ENCODE measurements at places on chromosomes 2 and 18.

DNA sequence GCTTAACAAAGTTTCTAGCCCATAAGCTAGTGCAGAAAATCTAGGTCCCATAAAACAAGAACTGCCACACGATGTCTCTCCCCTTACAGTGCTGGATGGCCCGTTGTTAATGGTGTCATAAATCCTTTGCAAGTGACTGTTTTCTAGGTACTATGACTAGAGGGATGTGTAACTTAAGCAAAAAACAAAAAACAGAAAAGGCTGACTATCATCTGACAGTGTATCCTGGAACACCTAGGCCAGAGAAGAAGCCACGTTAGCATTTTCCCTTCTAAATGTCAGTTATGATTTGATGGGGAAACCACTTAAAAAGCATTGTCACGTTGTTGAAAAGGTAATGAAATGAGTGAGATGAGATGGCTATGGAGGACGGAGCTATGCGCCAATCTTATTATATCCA, 2.4 kb downstream of the CASP8 start:
- DNase-seq = no peak

- peak; percentile 18 for DNase-seq
Observed at GRCh38 chr2:120680136-120680761, 55.4 kb upstream of the GLI2 start.

DNA sequence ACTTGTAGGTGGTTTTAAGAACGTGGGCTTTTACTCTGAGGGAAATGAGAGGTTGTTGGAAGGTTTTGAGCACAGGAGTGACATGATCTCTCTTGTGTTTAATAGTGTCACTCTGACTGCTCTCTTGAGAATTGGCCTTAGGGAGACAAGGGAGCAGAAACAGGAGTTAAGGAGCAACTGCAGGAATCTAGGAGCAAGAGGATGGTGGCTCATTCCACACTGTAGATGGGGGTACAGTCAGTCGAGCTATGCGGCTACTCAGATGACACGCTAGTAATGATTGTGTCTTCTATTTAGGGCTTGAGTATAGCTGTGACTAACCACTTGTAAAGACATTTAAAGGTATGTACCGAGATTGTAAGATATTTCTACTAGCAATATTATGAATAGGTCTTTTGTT, 87.4 kb downstream of the RPRM start:
- no peak for DNase-seq

DNA sequence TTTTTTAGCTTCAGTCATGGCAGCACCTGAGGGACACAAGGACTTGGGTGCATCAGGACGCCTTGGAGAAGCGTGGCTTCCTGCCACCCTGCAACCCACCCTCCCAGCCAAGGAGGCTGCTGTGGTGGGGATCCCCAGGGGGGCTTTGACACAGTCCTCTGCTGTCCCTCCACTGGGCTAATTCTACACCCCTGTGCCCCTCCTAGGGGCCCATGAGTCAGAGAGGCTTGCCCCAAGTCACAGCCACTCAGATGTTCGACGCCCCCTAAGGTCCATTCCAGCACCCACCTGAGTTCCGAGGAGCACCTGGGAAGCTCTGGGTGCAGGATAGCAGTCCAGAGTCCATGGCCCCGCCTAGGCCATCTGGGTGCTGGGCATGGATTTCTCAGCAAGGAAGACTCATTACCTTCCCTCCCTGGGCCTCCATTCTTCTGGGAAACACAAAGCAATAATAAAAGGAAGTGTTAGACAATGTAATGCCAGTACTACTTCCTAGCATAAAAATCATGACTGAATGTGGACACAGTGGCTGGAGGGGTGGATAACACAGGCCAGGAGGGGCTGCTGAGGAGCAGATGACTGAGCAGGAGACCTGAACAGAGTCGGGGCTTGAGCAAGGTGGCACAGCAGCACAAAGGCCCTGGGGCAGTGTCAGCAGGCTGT, 3.7 kb downstream of the ALPG start:
- DNase-seq = no peak

DNA sequence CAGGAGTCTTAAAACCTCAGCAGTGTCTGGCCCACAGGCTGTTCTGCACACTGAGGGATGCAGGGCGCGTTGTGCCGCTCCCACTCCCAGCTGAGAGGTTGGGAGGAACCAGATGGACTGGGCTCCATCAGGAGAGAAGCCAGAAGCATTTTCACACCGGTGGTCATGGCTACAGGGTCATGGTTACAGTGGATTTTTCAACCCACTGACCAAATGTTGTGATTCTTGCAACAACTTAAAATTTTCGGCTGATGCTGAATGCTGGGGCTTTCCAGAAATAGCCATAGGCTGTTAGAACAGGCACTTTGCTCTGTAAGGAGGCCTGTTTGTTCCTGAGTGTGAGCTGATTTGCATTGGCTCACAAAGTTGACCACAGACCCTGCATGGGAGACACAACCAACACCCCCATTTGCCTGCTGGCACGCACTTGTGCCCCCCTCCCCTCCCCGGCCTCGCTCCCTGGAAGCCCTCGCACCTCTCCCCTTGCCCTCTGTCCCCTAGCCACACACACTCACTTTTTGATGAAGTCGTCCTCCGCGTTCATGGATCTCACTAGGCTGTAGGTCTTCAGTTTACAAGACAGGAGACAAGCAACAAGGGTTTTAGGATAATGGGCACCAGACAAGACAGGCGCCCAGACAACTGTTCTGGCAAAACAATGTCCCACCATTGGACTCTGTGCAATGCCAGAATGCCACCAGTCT, 3.4 kb downstream of the LPIN1 start:
- DNase-seq = no peak

DNA sequence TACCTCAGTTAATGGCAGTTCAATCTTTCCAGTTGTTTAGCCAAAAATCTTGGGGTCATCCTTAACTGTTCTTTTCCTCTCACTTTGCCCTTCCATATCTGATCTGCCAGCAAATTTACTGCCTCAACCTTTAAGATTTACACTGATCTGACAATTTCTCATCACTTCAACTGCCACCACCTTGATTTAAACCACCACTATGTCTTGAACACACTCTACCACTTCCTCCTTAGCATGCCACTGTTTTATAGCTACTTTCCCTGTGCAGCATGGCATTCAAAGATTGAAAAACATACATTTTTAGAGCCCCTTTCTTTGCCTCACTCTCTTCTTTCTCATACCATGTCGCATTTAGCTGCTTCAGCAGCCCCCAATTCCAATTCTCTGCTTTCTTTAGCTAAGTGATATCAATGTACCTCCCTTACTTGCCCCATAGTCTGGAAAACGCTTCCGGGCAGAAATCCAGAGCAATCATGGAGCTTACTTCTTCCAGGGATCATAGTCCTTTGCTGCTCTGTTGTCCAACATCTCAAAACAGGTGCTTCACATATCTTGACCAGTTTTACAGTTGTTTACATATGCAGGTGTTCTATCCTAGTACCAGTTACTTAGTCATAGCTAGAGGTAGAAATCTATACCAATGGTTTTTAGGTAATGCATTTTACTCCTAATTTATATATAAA, 10.9 kb downstream of the PGAP1 start:
- no peak for DNase-seq

DNA sequence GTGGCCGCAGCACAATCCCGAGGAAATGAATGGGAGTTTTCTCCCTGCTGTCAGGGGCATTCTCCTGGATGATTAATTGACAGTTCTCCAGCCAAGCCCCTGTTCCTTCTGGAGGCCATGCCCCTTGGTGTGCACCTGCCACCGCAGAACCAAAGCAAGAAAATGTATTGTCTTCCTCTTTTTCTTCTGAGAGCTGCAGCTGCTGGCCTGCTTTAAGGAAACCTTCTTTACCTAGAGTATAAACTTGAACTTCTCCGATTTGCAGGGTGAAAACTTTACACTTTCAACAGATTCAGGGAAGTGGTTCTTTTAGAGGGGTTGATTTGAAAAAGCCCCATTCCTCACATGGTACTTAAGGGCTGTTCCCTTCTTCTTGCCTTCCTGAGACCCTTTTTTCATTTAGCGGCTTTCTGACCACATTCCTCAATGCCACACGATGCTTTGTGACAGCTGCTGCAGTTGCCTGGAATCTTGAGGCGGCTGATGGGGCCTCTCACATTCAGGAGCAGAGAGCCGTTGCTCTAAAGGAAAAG, 402.8 kb downstream of the TXNL1 start:
- no peak for DNase-seq

- no peak for DNase-seq
Observed at GRCh38 chr2:121776361-121776760, 20.9 kb downstream of the TSN start.

DNA sequence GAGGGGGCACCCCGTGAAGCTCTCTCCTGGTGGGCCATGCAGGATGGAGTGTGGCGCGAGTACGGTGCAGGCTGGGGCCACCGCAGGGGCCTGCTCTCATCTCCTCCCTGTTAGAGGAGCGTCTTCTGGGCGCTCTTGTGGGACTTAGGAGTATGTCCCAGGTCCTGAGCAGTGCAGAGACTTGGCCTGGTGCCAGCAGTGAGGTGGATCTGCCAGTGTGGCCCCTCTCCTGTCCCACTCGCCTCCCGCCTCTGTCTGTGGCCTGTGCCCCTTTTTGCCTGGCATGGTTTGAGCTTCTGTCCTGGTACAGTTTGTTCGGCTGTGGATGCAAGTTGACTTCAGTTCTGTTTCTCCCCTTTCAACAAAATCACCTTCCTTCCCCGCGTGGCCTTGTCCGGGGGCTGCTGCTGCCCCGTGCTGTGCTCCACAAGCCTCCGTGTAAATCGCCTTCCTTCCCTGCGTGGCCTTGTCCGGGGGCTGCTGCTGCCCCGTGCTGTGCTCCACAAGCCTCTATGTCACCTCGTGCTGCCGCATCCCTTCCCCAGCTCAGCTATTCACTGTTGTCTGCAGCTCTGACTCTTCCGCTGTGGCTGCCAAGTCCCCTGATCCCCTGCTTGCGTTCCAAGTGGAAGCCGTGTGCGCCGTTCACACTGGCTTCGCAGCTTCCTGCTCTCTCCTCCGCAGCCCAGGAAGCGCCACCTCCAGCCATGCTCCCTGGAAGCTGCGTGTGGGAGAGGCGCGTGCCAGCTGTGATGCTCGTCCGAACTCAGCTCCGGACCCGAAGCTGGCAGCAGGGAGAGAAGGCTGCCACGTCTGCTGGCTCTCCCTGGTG, 13.7 kb downstream of the LDLRAD4 start:
- DNase-seq = no peak

DNA sequence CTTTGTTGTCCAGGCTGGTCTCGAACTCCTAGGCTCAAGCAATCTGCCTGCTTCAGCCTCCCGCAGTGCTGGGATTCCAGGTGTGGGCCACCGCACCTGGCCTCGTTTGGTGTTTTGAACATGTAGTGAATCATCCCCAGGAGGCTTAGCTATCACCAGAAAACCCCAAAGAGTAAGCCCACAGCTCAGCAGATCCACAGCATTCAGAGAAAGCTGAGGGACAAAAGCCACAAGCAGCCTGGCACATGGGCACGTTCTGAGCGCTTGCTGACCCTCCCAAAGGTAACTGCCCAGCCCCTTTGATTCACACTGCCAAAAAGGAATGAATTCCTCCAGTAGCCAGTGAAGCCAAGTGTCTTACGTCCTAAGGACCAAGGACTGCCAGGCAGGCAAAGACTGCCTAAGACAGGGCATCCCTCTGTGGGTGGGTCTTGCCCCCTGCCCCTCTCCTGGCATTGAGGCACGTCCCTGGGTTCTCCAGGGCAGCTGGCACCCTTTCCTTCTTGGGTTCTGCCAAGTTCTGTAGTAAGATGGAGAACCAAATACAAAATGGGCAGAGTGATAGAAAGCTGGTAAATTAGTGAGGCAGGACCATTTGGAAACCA, 31.7 kb downstream of the MBP start:
- DNase-seq = no peak

GRCh38 chr2:35495182-35495581, 860.4 kb upstream of the CRIM1 start:
- no peak for DNase-seq

GRCh38 chr2:133484106-133484505, 84.2 kb downstream of the NCKAP5 start:
- DNase-seq = no peak

- DNase-seq = no peak
Observed at GRCh38 chr2:234795272-234795920, 156.4 kb upstream of the SH3BP4 start.

- DNase-seq = no peak
Observed at GRCh38 chr2:164826293-164827243, 15.1 kb downstream of the COBLL1 start.

GRCh38 chr18:55283309-55283708, 304.7 kb downstream of the TCF4 start:
- DNase-seq = no peak

GRCh38 chr2:173705656-173706055, 259.5 kb downstream of the SP3 start:
- no peak for DNase-seq

- no peak for DNase-seq
Observed at GRCh38 chr2:134739879-134740301, 21.1 kb upstream of the TMEM163 start.

Measured in NCI-H1417 treated with DMSO at 0.1 percent for 48 hours (cell line).